ENCODE measurements at places on chromosomes 6 and 20.
A peak's percentile ranks its signal among the peaks of the same experiment; 100 is the strongest.

DNA sequence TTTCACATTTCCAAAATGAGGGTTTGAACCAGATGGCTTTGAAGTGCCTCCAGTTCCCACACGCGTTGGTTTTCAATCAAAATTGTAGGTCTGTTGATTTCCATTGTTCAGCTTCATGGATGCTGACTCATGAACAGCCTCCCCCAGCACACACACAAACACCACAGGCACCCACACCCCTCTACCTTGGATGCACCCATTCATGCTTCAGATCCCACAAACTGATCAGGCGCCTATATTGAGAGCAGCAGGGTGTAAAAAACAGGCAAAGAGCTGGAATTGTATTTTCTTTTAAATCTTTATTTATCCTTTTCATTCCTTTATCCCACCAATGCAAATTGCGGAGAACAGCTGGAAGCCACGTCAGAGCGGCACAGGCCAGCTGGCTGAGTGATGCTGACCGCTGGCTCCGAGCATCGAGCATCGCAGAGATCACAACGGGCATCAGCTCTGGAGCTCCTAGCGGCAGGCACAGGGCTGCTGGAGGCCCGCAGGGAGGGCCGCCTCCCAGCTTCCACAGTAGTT lies 29.3 kb upstream of the TBC1D7 start:
- DNase-seq: no peak

DNA sequence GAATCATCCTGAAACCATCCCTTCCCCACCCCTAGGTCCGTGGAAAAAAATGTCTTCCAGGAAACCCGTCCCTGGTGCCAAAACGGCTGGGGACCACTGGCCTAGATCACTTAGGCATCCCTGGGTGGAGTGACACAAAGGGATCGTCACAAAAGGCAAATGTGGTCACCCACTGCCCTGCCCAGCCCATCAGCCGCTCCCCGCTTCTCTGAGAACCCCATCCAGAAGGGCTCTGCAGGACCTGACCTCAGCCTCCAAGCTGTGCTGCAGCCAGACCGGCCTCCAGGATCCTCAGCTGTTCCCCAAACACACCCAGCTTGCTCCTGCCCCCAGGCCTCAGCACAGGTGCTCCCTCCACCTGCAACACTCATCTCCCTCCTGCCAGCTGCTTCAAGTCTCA lies 61.6 kb downstream of the PREX1 start:
- DNase-seq: no peak

GRCh38 chr6:27866357-27867050 lies 45.7 kb downstream of the OR2B2 start:
- DNase-seq: peak; percentile 70

GRCh38 chr20:1075616-1076015 lies 42.8 kb upstream of the PSMF1 start:
- DNase-seq: no peak

GRCh38 chr6:35687658-35688604 lies 784 bp downstream of the FKBP5 start:
- peak; percentile 60 for DNase-seq

DNA sequence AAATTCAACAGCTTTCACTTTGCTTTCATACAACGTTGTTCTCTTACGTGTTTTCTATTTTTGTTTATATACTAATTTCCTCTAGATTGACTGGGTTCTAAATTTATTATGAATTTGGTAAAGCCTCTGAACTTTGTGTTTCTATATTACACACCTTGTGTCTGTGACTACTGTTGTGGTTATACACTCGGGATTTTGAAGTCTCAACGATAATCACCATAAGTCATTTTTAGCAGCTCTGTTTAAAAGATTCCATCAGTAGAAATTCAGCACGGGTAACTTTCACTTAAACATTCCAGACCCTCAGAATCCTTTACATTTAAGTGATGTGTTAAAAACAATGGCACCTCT lies 31.8 kb upstream of the HBS1L start:
- no peak for DNase-seq

DNA sequence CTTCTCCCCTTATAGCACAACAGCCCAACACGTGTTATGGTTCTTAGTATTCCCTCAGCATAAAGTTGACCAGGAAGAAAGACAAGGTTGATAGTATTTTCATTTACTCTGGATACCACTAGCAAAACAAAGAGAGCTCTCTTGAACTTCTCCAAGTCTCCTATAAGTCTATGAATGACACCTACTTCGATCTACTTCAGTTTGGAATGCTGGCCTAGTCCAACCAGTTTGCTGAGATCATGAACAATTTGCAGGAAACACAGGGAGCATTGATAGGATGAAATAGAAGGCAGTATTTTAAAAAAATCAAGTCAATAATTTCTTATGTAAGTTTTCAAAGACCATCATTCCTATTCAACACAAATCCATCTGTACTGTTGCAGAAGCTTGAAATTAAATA lies 93.6 kb downstream of the GJA10 start:
- no peak for DNase-seq

DNA sequence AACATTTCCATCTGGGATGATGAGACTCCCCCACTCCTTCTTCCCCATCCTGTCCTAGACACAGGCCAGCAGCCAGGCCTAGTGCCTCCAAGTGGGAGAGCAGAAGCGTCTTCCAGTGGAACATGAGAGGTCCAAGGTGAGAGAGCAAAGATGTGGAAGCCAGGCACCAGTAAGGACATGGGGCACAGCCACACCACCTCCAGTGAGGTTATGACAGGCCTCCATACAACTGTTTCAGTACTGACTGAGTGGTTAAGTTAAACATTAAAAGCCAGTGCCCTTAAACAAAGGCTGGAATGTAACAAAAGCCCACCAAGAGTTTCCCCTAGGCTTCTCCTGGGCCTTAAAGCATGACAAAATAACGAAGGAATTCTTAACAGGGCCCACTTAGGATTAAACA lies 5.3 kb downstream of the ZBTB24 start:
- DNase-seq: no peak

DNA sequence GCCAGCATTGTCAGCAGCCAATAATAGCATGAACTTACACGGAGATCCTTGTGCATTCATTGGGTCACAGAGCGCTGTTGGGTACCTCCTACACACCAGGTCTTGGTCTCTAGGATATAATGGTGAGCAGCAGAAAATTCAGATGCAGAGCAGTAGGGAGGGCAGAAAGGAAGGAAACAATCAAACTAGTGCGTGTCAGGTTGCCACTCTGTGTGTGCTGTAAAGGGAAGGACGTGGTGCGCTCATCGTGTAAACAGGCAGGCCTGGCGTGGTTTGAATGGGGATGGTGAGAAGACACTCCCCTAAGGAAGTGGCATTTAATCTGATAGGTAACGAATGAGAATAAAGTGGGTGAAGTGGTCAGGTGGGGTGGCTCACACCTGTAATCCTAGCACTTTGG lies 336.4 kb downstream of the CDH26 start:
- no peak for DNase-seq

DNA sequence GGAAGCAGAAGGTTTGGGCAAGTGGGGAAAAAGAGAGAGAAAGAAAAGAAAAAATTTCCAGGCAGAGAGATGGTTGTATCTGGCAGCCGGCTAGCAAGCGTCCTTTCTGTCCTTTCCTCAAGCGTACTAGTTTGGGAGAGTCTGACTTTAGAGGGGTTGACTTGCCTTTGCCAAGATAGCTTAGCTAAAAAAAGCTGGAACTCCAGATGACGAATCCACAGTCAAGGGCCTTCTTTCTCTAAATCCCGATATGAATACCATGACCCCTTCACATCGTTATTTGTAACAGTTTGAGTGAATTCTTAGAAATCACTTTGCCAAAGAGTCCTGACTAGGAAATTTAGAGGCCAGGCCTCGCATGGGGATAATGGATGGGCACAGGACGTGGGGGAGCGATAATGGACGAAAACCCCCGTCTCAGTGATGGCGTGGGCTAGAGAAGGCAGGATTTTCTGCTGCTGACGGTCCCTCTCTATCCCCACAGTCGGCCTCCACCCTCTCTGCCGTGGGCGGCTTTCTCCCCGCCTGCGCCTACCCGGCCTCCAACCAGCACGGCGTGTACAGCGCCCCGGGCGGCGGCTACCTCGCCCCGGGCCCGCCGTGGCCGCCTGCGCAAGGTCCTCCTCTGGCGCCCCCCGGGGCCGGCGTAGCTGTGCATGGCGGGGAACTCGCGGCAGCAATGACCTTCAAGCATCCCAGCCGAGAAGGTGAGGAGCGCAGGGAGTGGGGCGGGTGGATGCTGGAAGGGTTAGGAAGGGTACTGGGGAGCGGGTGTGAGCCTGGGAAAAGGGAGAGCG lies 3.5 kb downstream of the PAX1 start:
- DNase-seq: no peak

- no peak for DNase-seq
These were observed 43.2 kb downstream of the PHIP start for GRCh38 chr6:79034865-79035264.

DNA sequence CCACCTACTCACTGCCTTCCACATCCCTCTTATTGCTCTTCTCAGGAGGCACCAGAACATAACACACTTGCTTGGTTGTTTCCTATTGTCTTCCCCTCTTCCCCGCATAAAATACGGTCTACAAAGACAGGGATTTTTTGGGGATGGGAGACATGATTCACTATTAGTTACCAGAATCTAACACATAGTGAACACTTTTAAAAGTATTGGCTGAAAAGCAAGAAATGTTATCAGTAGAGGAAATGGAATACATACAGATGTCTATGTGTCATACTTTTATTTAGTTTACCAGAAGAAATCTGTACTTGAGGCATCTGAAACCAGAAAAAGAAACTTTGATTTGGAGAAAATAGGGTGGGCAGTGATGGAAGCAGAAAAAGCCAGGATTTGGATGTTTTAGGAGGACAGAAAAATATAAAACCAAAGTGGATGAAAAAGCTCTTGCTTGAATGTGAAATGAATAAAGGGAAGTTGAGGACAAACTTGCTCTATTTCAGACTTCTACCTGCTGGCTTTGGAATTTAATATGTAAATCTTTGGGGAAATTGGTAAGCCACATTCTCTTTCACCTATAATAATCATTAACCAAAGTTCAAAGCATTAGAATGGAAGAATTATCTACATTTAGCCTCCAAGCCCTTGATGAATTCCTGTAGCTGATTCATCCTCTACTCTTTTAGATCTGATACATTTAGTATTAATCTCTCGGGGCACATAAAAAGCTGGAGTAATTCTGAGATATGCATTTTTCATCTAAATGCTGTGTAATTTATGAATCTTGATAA lies 82.6 kb downstream of the DOK5 start:
- DNase-seq: no peak

- DNase-seq: no peak
These were observed 88.3 kb downstream of the CDYL start for GRCh38 chr6:4864519-4864918.

- no peak for DNase-seq
These were observed 436.7 kb downstream of the RNF144B start for GRCh38 chr6:18823782-18824386.

GRCh38 chr20:31476643-31477215 lies 1.6 kb downstream of the REM1 start:
- no peak for DNase-seq

All from LoVo (cell line).